ENCODE measurements at places on chromosomes 11 and 22.

DNA sequence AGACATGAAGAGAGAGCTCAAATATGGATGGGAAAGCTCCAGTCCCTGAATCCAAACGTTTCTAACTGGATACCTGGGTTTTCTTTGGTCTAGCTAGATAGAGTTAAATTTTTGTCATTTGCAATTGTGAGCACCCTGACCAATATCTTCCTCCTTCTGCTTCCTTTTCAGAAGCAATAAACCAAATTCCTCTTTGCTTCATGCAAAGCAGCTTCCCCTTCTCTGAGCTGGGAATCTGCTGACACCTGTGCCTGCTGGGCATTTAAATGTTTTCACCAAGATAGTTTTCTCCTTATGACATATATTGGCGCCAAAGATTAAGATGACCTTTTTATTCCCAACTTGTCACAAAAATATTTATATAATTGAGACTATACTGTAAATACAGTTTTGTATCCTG, 27.9 kb upstream of the PAK1 start:
- DNase-seq = no peak

DNA sequence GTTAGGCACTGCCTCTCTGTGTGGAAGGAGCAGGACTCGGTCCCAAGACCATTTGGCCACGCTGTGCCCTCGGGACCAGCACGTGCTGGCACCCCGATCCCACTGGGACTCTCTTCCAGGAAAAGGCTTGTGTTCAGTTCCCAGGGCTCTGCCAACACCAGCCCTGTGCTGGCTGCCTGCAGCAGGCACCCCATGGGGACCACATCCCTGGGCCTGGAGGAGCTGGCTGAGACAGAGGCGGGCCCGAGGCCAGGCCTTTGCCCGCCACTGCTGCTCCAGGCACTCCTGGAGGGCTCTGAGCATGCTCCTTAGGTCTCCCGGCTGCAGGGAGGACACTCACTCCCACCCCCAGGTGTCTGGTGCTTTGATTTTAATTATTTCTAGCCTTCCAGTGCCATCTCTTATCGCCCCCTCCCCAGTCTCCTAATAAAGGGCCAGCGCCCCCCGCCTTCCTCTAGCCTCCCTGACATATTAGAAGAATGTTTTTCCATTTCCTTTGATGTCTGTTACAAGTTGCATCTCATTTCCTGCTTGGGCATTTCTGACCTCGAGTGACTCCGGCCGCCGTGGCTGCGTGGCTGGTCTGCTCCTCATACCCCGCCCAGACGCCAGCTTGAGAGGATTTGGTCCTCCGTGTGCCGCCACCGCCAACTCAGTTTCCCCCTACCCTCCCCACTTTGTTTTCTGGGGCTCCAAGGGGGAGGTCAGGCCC, 14.4 kb downstream of the CDKN1C start:
- DNase-seq = no peak

DNA sequence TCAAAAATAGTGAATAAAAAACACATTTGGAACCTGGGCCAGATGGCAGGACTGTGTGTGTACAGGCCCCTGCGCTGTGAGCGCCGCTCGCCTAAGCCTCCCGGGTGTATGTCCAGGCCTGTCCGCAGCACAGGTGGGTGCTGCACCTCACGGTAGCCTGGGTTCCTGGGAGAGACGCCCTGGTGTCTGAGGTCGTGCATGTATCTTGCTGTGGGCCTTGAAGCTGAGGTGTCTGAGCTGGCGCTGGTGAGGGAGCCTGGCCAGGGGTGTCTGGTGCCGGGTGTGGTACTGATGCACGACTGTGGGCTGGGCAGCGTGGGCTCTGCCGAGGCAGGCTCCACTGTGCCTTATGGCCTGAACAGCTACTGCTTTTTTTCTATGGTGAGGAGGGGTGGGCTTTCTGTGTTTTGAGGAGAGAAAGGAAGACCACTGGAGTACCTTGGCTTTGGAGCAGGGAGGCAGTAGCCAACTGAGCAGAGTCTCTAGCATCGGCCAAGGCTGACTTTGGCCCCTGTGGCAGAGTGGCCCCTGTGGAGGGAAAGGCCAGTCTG, 4.2 kb upstream of the ZDHHC8 start:
- DNase-seq = no peak

DNA sequence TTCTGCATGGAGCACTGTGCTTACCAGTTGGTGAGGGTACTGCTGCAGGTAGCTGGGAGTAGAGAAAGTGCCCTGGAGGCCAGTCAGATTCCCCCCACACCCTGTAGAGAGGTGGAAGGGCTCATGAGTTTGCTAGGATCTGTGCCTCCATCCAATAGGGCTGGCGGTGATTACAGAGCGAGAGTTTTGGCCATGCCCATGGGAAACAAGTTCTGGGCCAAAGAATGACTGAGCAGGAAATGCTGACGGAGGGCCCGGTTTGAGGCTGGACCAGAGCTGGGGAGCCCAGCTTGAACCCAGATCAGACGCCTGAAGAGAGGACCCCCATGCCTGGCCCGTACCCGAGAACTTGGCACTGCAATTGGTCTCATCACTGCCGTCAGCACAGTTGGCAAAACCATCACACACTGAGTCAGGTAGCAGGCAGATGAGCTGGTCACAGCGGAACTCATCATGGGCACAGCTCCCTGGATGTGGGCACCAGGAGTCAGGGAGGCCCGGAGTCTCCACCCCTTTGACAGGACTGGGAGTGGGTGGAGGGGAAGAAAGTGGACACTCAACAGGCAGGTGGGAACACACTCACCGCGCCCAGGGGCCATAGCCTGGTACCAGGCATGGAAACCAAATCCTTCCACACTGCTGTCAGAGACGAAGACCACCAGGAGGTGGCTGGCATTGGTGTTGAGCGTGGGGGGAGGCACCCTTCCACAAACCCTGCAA, 2.1 kb downstream of the MFRP start:
- no peak for DNase-seq

- no peak for DNase-seq
These were observed 8.9 kb upstream of the MYBPC3 start for GRCh38 chr11:47361419-47361818.

DNA sequence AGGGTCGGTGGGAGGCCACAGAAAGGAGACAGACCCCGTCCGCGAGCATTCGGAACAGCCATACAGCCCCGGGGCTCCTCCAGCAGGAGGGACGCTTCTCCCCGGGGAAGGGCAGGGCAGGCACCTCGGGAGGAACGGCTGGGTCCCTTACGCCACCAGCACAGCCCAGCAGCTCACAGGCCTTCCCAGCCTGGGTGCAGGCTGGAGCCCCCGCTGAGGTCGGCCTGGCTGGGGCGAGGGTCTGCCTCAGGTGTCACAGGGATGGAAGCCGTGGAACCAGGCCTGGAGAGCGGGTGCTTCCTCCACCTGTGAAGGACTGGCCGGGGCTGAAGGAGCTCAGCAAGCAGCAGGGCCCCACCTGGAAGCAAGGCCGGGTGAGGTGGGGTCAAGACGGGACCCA, 732.3 kb downstream of the BRD1 start:
- DNase-seq = no peak

DNA sequence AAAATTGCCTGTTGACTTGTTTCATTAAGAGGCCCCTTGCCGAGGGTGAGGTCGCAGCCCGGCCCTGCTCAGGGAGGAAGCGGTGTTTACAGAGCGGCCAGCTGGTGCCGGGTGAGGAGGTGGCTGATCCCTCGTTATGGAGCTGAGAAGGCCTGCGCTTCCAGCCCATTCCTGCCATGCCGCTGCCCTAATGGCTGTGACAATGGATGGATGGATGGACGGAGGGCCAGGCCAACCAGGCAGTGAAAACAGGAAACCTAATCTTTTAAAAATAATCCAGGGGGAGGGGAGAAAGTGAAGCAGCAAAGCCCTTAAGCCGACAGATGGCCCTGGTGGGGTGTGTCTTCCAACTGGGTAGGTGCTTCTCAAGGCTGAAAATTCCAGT, 38.5 kb downstream of the BCR start:
- peak; percentile 71 for DNase-seq

GRCh38 chr22:22060200-22061084, 77.9 kb upstream of the TOP3B start:
- no peak for DNase-seq

DNA sequence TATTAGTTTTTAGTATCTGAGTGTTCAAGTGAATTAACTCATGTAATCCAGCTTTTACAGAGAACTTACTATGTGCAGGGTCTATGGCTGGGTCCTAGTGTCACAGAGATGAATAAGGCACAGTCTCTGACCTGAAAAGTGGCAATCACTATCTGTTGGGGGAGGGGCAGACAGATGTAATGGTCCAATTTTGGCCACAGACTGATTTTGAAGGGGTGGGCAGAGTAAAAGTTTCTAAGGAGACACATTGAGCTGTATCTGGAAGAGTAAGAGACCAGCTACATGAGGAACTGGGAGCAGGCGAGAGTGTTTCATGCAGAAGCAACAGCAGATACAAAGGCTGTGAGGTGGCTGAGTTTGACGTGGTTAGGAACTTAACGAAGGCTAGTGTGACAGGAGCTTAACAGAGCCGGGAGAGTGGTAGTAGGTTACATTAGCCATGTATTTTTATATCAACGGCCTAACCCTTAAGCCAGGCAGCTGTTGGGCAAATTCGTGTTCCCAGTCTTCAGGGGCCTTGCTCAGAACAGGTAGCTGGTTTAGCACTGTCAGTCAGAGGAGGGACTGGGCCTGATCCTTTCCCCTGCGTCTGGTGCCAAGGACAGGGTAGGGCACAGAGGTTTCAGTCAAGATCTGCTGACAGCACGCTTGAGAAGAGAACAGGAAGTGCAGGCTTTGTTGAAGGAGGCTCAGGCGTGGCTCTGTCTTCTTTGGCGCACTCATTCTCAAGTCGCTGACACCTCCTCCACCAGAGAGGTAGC, 1.4 kb upstream of the STIM1 start:
- DNase-seq = no peak

DNA sequence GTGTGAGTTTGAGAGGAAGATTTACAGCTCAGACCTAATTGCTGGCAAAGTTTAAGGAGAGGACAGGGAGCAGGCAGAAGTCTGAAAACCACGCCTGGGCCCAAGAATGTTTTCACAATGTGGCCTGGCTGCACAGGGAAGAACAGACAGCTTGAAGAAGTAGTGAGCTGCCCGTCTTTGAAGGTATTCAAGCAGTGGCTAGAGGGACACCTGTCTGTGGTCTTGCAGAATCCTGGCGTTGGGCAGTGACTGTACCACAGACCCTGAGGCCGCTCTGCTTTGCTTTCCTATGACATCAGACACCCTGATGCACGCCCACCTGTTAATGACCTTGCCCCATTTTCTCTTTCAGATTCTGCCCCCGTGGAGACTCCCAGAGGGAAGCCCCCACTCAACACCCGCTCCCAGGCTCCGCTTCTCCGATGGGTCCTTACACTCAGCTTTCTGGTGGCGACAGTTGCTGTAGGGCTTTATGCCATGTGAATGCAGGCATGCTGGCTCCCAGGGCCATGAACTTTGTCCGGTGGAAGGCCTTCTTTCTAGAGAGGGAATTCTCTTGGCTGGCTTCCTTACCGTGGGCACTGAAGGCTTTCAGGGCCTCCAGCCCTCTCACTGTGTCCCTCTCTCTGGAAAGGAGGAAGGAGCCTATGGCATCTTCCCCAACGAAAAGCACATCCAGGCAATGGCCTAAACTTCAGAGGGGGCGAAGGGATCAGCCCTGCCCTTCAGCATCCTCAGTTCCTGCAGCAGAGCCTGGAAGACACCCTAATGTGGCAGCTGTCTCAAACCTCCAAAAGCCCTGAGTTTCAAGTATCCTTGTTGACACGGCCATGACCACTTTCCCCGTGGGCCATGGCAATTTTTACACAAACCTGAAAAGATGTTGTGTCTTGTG, 6.6 kb upstream of the MCM5 start:
- no peak for DNase-seq

DNA sequence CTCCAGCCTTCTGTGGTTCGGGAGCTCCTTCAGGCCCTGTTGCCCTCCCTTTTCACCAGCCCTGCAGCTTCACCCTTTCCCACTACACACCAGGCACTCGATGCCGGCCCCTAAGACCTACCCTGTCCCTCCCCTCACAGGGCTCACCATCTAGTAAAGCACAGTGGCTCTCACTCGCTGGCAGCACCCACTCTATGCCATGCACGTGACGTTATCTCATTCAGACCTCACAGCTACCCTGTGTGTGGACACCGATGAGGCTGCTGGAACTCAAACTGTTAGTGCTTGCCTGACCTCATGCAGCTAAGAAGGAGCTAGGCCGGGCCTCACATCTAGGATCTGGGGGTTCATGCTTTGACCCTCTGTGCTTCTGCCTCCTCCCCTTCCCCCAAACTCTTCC, 45.5 kb downstream of the SCN3B start:
- DNase-seq = no peak

GRCh38 chr22:36238373-36239149, 766 bp downstream of the APOL2 start:
- no peak for DNase-seq

DNA sequence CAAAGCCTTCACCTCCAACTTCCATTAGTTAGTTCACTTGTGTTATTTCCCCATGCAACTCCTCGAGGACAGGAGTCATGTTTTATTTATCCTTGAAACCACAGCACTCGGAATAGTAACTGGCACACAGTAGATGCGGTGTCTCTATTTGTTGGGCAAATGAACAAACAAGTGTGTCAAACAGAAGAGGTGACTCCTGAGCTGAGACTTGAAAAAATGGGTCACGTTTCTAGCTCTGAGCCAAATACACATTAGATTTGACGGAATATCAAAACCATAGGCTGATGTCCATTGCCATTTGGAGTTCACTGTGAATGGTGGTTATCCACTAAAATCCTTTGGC, 68.9 kb downstream of the C11orf91 start:
- peak; percentile 22 for DNase-seq

GRCh38 chr11:116771935-116772334, 852 bp downstream of the BUD13 start:
- no peak for DNase-seq

GRCh38 chr11:61007383-61007955, 36.0 kb downstream of the CD6 start:
- no peak for DNase-seq

DNA sequence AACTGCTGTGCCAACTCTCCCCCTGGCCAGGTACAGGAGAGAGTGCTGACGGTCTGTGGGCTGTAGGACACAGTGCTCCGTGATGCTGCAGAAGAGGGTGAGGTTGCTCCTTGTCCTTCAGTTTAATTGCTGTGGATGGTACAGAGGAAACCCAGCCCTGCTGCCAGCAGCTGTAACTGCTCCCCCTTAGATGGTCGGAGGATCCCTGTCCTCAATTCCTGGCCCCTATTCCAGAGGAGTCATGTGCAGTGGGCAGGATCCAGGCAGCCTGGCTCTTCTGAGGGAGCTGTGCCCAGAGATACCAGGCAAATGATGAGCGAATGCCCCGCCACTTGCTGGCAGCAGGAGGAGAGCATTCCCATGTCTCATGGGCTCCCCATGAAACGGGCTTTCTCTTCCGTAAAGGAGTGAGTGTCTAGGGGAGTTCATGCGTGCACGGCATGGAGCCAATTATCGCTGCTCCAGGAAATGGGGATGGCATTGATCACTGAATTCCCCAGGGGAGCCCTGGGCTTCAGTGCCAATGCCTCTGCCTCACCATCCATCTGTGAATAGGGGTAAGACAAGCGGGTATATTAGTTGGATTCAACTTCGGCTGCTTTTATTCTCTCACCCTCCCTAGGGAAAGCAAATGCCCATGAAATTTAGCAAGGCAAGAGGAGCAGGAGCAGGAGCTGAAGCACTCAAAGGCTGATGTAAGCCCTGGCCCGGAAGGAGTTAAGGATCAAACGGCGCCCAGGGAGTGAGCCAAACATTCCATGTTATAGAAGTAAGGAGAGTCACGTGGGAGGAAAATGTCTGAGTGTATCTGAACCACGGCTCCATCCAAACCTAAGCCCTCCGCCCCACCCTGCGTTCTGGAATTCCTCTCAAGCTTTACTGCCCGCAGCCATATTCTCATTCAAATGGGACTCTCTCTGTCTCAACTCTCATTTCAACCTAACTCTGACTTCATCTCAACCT, 51.0 kb upstream of the CSNK2A3 start:
- no peak for DNase-seq

Data from NCI-H2029 treated with DMSO at 0.1 percent for 48 hours (cell line).